ENCODE measurements at places on chromosomes 3 and 15.

- DNase-seq: peak; percentile 35
Observed at GRCh38 chr3:14780927-14781507, 37.7 kb upstream of the FGD5 start.

DNA sequence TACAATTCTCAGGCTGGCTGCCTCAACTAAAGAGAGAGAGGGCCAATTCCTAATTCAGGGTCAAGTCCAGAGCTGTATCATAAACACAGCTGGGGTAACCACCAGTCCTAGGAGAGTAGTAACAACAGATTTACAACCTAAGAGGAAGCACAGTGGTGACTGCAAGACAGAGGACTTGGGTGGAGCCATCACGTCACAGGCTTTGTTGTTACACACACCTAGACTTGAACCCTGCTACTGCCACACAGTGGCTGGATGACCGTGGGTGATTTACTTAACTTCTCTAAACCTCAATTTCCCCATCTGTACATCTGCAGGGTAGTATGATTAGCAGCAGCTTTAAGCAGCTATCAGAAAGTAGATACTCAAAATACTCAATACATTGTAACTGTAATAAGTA, 78.6 kb downstream of the MYLK start:
- DNase-seq: no peak

DNA sequence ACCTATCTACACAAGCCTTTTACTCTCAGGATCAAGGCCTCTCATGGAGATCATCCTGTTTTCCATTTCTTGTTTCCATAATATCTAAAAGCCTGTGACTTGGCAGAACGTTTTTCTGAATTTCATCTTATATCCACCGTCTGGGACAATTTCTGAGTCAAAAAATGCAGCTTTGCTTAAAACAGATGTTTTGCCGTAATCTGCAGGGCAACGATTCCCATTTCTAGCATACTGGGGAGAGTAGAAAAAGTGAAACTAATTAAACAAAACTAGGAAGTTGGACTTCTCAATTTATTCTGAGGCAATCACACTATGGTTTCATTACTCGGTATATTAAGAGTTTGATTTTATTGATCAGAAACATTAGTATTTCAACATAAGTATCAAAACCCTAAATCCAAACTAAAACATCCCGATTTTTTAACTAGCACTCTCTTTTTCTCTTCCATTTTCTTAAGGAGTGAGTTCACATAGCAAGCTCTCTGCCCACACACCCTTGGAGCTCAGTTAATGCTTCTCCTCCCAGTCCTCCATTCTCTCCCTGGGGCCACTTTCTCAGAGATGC, 33.6 kb downstream of the SPATA12 start:
- DNase-seq: no peak

GRCh38 chr3:191358929-191359328, 28.6 kb upstream of the UTS2B start:
- no peak for DNase-seq

DNA sequence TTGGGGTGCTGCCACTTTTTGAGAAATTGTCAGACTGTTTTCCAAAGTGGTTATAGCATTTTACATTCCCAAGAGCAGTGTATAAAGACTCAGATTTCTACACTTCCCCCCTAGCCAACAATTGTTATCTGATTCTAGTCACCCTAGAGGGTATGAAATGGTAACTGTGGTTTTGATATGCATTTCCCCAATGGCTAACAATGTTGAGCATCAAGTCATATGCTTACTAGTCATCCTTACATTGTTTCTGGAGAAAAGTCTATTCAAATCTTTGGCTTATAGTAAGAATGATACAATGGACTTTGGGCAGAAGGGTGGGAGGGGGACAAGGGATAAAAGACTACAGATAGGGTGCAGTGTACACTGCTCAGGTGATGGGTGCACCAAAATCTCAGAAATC, 73.3 kb downstream of the CSNK1G1 start:
- DNase-seq: no peak

Measured in stimulated activated CD4-positive, alpha-beta T cell treated with anti-CD3 and anti-CD28 coated beads, Interleukin-2, amount 100 ng/mL, for 24 hours (primary cell).